GM12865 (cell line): ENCODE measurements at places on chromosomes 6 and 20.

GRCh38 chr6:101454106-101454676 lies 60.7 kb downstream of the GRIK2 start:
- DNase-seq, result no peak

- DNase-seq, result no peak
Observed at GRCh38 chr6:169277619-169278018, 24.0 kb upstream of the THBS2 start.

DNA sequence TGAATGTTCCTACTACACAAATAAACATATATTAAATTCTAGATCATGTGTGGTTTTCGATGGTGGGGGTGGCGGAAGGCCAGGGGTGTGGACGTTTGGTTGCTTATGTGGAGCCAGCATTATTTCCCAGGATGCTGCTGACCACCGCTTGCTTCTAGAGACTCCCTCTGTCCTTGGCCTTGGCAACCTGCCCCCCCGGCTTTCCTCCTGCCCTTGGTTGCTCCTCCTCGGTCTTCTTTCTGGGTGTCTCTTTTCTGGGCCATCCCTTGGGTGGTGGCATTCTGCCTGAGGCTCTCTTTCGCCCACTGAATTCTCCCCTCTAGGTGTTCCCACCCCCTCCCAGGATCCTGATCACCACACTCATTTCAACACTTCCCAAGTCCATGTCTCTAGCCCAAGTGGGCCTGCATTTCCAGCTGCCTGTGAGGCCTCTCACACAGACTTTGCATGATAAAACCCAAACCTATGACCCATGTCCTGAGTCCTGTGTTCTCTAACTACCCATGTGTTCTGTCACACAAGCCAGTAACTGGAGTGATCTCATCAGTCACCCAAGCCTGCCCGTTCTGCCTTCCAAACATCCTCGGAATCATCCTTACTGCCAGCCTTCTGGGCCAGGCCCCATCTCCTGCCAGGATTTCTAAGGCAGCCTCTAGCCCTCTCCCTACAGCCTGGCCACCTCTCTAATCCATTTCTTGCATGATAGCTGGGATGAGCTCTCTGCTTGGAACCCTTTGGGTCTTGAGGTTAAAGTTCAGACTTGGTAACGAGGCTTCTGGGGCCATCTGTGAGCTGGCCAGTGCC lies 71.2 kb downstream of the CDS2 start:
- no peak for DNase-seq

DNA sequence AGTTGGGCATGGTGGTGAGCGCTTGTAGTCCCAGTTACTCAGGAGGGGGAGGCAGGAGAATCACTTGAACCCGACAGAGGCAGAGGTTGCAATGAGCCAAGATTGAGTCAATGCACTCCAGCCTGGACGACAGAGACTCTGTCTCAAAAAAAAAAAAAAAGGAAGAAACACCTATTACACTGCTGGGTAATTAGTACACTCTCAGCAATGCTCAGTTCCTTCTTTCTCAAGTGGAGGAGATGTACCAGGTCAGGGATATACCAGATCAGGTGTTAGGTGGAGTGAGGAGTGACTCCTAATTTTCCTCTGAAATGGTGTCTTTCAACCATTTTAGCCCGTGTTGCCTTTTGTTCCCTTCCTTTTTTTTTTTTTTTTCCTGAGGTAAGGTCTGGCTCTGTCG lies 30.0 kb upstream of the UBR2 start:
- no peak for DNase-seq

- peak; percentile 83 for DNase-seq
Observed at GRCh38 chr6:45677381-45678284, 299.9 kb upstream of the SUPT3H start.

DNA sequence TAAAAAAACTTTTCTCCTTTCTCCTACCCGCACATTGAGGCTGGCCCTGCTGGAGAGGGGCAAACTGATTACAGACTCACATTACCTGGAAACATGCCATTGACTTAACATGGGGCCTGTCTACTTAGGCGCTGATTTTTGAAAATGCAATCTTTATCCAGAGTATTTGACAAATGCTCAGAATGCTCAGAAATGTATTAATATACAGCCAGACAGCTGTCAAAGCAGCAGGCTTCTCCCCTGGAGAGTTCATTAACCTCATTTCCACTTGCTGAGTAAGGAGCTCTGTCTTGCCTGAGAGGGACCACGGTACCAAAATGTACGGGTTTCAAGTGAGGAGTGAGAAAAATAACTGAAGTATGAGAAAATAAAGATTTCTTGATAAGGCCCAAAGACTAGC lies 95.7 kb downstream of the PAX1 start:
- DNase-seq, result no peak

DNA sequence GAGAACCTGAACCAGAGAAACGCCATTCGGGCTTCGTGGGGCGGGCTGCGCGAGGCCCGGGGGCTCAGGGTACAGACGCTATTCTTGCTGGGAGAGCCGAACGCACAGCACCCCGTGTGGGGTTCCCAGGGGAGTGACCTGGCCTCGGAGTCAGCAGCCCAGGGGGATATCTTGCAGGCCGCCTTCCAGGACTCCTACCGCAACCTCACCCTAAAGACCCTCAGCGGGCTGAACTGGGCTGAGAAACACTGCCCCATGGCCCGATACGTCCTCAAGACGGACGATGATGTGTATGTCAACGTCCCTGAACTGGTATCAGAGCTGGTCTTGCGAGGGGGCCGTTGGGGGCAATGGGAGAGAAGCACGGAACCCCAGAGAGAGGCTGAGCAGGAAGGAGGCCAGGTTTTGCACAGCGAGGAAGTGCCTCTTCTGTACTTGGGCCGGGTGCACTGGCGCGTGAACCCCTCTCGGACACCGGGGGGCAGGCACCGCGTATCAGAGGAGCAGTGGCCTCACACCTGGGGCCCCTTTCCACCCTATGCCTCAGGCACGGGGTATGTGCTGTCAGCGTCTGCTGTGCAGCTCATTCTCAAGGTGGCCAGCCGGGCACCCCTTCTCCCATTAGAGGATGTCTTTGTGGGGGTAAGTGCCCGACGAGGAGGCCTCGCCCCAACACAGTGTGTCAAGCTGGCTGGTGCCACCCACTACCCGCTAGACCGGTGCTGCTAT lies 904 bp downstream of the B3GALT4 start:
- DNase-seq, result peak; percentile 74

DNA sequence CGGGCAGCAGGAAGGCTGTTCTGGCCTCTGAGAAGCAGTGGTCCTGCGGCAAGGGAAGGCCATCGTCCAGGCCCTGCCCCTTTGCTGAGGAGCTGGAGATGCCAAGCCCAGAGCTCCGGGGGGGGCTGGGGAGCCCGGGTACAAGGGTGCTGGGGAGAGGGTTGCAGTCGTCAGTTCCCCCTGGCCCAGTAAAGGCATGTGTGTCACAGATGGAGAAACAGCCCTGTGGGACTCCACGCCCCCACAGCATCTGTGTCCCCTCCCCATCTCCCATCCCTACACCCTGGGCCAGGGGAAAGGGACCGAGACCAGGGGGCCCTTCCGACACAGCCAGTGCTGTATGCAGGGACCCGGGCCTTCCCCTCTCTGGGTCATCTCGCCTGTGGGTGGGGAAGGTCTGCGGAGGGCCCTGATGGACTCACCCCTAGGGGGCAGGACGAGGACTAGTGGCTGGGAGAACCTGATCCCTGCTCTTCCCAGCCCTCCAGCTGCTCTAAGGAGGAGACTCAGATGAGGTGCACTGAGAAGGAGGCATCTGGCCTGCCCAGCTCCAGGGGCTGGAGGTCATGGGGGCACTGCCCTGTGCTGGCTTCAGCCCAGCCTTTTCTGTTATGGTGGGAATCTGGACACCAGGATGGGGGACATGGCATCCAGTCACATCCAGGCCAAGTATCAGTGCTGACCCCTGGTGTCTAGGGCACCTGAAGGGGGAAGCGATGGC lies 609 bp downstream of the MYL9 start:
- DNase-seq, result no peak

GRCh38 chr6:11632795-11633511 lies 95.4 kb downstream of the TMEM170B start:
- DNase-seq, result no peak

- no peak for DNase-seq
Observed at GRCh38 chr20:19756761-19757486, 1.1 kb upstream of the RIN2 start.

- peak; percentile 55 for DNase-seq
Observed at GRCh38 chr6:107704347-107705013, 119.6 kb downstream of the SCML4 start.

DNA sequence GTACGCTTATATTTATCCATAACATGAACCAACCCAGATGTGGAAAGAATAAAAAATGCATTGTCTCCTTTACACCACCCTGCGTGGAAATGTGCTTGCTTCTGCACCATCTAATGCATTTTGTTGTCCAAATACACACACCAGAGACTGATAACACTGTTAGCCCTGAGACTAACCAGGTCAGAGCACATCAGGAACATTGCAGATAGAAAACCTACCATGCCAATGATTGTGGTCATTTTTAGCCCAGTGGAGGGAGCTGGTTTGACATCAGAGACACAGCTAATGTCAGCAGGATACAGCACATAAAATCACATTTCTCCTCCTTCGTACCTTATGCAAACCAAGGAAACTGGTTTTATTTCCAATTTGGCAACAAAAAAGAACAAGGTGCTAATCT lies 528.7 kb downstream of the DOK5 start:
- no peak for DNase-seq

DNA sequence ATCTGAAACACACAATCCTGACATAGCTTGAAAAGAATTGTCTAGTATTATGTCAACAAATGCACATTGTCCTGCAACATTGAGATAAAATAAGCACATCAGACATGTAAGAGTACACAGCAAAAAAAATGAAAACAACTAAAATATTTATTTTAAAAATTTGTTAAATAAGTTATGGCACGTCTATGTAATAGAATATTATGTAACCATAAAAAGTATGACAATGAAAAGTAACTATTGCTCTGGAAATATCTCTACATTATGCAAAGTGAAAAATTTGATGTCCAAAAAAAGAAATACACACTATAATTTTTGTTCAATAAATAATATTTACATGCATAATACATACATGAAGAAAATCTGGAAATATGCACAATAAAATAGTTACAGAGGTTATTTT lies 9.3 kb upstream of the ID4 start:
- DNase-seq, result no peak

- no peak for DNase-seq
Observed at GRCh38 chr6:92231171-92231701, 1188.1 kb downstream of the EPHA7 start.

DNA sequence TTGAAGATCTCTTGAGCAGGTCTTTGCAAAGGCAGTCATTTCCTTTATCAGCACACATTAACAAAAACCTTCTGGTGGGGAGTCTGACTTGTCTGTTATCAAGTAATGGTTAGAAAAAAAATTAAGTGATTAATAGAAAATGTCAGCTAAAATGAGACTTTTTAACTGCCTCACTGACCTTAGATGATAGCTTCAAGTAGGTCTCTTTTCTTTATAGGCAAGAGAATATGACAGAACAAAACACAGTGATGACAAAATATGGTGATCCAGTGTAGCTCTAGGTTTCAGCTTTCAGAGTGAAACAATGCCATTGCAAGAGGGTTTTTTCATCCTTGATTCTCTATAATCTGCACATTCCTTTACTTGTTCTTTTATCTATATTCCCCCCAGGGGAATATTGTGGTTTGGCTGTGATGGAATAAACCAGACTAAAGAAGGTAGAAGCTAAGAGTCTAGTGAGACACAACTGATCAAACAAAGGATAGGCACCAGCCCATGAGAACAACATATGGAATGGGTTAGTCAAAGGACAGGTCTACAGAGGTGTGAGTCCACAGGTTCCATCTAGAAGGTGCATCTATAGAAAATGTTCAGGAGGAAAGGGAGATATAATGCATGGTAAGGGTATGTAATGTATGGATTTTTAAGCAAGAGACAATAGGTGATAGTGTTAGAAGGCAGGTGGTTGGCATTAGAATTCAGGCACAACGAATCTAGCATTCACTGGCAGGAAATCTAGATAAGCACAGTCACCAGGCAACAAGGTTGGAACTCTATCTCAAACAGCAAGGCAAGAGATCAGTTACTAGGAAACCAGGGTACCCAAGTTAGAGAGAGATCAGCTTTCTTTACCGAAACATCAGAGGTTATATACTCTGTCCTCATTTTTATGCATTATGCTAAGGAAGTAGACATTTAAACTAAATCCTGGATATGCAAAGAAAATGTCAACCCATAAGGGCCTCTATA lies 228.9 kb upstream of the SMLR1 start:
- no peak for DNase-seq

- no peak for DNase-seq
Observed at GRCh38 chr6:81758221-81758620, 5.7 kb upstream of the TENT5A start.

DNA sequence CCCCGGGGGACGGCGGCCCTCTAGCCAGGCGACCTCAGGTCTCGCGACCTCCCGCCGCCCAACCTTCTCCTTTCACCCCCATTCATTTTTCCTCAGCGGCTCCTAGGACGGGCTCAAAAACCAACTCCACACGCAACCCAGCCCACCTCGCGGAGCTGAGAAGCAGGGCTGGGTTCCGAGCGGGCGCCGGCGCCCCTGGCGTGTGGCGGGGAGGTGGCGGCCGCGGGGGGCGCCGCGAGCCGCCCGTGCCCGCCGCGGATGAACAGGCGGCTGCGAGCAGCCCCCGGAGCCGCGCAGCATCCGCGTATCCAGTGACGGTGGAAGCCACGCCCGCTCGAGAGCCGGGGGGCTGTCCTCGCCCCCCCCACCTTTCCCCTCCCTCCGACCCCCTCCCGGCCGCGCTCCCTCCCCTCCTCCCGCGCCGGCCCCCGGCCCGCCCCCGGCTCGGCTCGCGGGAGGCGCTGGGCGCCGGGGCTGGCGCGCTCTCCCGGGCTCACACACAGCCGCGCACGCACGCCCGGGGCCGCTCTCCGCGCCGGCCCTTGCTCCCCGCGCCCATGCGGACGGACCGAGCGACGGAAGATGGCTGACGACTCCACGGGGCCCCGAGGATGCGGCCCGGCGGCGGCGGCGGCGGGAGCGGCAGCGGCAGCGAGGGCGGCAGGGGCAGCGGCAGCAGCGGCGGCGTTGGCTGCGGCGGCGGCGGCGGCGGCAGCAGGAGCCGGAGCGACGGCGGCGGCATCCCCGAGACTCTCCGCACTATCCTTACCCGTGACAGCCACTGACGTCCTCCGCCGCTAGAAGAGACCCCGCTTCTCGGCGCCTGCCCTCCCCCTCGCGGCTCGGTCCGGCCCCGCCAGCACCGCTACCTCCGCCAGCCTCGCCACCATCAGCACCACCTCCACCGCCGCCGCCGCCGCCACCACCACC lies at the start of gene SOBP:
TSS of gene SOBP (plus strand) at position 482 of the 930 bp plus-strand sequence. CDS start 500 bp downstream, outside the sequence.
- peak; percentile 38 for DNase-seq

GRCh38 chr20:40562031-40562430 lies 127.0 kb downstream of the MAFB start:
- no peak for DNase-seq

DNA sequence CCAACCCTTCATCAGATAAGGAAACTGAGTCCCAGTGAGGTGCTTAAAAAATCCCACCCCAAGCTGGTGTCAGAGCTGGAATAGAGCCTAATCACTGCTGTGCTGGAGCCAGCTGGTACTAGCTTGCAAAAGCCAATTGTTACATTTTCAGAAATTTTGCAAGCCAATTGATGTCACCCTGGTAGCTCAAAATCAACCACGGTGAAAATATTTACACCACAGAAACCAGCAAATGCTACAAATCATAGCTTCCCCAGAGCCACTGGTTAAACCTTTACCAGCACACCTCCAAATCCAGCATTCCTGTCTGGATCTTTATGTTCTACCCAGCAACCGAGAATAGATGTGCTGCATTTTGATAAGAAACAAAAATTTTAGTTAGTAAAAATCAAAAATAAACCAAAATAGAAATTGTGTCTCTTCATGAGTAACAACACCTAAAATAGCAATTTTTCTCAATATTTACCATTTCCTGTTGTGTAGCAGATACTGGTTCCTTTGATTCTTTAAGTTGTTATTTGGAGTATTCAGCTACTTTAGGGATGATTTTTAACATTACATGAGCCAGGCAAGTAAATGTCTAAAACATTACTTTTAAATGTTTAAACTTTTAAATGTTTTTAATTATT lies 7.2 kb upstream of the LCA5 start:
- peak; percentile 81 for DNase-seq
